ENCODE measurements at places on chromosomes 11 and 22.
A peak's percentile ranks its signal among the peaks of the same experiment; 100 is the strongest.

- DNase-seq, result no peak
Measured at GRCh38 chr11:100961633-100962032, 168.0 kb downstream of the PGR start.

- DNase-seq, result no peak
Measured at GRCh38 chr11:125745979-125746378, at the start of gene PATE1. TSS of gene PATE1 (plus strand) at chr11:125746279. CDS start at chr11:125746305, 26 bp downstream.

DNA sequence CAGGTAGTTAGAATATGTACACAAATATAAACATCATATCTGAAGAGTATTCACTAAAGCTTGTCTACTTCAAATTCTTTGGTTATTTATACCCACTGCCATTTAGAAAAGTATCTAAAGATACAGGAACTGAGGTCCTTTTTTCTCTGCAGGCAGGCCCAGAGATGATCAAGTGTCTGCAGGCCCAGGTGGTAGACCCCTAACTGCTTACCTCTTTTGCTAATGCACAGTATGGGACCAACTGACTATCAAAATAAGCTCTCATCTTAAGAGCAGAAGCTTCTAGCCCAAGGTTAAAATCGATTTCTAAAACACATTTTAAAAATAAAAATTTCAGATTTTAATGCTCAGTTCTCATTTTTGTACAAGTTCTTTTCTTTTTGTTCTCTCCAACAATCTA, 81.5 kb downstream of the APOL5 start:
- no peak for DNase-seq

- no peak for DNase-seq
Measured at GRCh38 chr11:110349138-110349996, 53.0 kb upstream of the RDX start.

DNA sequence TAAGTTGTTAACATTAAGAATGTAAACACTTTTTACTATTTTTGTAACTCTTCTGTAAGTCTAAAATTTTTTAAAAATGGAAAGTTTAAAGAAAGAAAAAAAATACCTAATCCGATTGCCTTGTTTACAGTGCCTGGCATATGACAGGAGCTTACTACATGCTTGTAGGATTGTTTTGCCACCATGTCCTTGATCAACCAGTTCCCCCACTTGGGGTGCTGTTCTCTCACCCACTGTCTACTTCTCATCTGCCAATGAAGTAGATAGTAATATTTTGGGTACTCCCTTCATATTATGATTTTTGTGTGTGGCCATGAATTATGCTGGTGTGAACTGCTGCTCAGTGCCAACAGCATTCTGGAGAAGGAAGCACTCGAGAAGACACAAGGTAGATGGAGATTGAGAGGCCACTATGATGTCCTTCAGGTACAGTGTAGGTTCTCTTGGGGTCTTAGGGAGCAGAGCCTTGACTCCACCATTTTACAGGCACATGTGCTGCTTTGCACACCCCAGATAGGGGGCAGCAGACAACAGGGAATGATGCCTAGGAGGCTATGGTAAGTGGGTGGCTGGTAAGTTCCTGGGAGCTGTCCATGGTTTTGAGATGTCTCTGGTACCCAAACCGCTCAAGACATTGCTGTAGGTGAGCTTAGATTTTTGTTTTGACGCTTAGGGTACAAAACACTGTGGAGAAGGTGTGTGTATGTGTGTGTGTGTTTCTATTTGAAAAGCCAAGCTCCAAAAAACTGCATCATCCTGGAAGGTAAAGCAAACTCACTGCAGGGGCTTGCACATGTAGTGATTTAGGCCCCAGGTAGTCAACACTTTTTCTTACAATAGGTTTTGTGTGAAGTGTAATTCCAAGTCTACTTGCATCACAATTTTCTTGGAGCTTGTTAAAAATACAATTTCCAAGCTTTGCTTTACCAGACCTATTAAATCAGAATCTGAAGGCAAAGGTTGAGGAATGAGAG, 494.5 kb upstream of the LARGE1 start:
- DNase-seq, result peak; percentile 20

- DNase-seq, result no peak
Measured at GRCh38 chr11:84740050-84740449, 887.1 kb downstream of the DLG2 start.

- DNase-seq, result peak; percentile 80
Measured at GRCh38 chr11:112024773-112025678, at the start of gene DLAT. TSS of gene DLAT (plus strand) at chr11:112025408. CDS start at chr11:112025473, 65 bp downstream.

- DNase-seq, result no peak
Measured at GRCh38 chr11:15539645-15540044, 424.9 kb downstream of the INSC start.

DNA sequence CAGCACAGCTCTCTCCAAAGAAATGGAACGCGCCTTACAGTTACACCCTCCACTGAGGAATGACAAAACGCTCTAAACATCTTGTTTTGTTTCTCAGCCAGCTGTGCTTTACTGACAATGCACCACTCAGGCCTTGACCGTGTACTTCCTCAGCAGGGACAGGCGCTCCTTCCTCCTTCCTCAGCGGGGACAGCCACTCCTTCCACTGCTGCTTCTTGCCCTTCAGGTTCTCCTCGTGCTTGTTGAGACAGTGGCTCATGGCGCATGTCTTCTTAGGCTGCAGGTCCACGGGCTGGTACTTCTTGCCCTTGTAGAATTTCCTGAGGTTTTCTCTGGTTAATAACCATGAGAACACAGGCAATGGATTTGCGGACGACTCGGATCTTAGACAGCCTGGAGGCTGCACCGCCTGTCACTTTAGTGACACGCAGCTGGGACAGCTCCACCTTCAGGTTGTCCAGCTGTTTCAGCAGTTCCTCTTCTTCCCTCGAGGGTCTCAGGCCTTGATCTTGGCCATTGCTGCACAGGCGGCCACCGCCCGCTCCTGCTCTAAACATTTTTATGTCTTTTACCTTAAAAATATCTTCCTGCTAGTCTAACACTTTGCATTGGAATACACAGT, 613.8 kb downstream of the BRD1 start:
- no peak for DNase-seq

- DNase-seq, result no peak
Measured at GRCh38 chr11:127624306-127624856, 623.8 kb upstream of the KIRREL3 start.

DNA sequence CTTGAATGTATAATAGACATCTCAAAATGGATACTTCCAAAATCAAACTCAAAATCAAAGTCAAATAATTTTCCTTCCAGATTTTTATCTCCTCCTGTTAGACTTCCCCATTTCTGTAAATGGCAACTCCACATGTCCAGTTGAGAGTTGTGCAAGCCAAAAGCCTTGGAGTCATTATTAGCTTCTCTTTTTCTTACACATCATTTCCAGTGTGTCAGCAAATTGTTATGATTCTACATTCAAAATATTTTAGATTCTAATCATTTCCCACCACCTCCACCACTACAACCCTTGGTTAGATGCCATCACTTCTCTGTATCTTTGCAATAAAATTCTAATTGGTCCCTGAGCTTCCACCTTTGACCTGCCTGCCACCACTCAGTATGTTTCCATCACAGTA, 155.7 kb downstream of the CNTN5 start:
- DNase-seq, result no peak

DNA sequence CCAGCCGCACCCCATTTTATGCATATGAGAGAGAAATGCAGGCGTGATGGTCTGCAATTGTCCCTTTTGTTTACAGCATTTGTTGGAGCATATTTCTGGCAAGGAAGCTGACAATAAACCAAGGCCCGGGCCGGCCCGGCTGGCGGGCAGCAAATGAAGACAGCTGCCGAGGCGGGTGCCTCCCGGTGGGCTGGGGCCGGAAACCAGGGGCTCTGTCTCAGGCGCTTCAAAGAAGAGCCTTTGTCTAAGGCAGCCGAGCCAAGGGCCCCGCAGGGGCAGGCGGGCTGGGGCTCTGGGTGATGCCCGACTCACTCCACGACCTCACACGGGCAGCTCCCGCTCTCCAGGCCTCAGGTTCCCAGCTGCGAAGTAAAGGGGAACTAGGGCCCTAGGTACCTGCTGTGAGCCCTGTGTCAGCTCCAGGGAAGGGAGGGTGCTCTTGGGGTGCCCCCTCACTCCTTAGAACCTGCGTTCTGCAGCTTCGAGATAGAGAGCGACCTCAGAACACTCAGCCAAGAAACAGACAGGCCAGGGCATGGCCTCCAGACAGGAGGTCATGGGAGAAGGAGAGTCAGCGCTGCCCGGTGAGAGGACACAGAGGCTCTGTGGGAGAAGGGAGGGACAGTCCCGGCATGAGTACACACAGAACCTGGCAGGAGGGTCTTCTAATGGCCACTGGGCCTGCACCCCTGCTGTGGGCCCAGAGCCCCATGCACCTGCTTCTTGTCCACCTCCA, 2.4 kb downstream of the LINC01488 start:
- no peak for DNase-seq

- no peak for DNase-seq
Measured at GRCh38 chr11:132777067-132777975, 755.0 kb downstream of the OPCML start.

- peak; percentile 40 for DNase-seq
Measured at GRCh38 chr11:64285885-64286800, 495 bp downstream of the GPR137 start.

DNA sequence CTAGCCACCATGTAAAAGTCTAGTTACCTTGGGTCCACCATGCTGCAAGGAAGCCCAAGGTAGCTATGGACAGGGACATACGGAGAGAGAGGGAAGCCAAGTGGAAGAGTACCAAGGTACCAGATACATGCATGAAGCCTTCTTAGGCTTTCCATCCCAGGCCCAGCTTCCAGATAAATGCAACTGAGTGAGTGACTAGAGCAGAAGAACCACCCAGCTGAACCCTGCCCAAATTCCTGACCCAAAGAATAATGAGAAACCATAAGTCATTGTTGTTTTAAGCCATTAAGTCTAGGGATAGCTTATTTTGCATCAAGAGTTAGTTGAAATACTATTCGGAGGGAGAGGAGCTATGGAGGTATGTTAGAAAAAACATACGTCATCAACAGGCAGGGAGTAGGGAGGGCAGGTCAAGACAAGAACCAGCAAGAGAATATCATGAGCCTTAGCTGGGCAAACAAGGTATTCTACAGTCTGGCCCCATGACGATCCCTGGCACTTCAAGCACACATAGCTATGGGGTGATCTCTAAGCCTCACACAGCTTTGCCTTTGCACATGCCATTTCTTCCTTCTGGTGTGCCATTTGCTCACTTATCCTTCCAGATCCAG, 36.5 kb upstream of the APLNR start:
- DNase-seq, result no peak
